Fibroblast of villous mesenchyme (primary cell): ENCODE measurements at places on chromosomes 6 and 20. TPM values are rescaled to one million over a fixed set of nuclear protein-coding genes. Genes with fewer than 3 reads are reported as not detected.

GRCh38 chr6:161445021-161445799, 171.3 kb upstream of the AGPAT4 start:
- DNase-seq, result no peak

DNA sequence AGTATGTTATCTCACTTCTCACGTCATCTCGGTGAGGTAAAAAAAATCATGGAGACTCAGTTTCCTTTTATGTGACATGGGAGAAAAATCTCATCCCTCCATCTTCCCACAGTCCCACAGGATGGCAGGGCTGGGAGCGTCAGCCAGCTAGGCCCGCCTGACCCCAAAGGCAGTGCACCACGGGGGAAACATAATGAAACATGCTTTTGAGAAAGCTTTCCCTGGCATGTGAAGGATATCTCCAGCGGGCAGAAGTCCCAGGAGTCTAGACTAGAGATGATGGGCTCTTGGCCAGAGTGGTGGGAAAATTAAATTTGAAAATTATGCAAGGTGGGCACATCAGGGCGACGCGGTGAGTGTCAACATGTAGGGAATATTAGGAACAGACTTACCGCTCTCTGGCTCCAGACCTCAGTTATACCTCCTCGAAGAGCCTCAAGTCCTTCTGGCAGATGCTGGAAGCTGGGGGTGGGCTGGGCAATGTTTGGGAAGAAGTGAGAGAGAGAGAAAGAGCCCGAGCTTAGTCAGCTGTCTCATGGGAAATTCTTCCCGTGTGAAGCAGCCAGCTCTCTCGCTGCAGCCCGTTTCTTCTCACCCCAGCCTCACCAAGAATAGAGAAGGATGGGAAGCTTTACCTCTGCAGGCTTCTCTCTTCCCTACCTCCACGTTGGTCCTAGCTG, 52.3 kb downstream of the MOCS1 start:
- peak; percentile 78 for DNase-seq

The SRMS gene
- not detected in 2 replicates for total RNA-seq

The AURKA gene
- total RNA-seq, result 22.9 and 57.0 TPM in 2 replicates

DNA sequence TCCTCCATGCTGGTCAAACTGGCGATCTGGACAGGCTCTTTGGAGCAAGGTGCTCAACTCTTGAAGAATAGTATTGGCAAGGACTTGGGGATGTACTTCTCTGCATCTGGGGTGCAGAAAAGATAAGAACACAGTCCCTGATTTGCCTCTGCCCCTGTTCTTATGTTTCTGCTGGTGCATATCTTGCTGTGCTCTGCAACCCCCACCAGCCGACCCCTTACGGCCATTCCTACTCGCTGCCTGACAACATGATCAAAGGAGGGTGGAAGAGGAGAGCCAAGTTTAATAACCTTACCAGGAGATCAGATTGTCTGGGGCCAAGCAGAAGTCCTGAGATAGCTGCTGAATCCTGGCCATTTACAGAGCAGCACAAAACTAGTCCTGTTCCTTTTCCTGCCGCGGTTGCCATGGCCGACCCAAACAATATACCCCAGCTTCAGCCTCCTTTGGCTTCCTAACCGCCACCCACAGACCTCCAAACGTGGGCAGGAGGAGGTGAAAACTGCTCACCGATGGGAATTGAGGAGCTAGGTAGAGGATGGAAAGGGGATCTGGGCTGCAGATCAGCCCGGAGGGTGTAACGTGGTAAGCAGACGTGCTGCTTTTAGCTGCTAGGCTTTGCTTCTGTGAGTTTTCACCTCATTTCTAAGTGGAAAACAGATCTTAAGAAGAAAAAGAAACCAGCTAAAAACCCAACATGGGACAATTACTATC, 60.9 kb downstream of the ATXN1 start:
- DNase-seq, result no peak

GRCh38 chr20:13816757-13817156, 31.9 kb downstream of the NDUFAF5 start:
- no peak for DNase-seq

The RIPPLY2 gene
- not detected in 2 replicates for total RNA-seq

The CTCFL gene
- total RNA-seq, result not detected in 2 replicates

GRCh38 chr6:113610377-113610988, 246.7 kb upstream of the MARCKS start:
- DNase-seq, result no peak

The TSPO2 gene
- total RNA-seq, result not detected in 2 replicates

GRCh38 chr6:140499607-140500006, 1125.2 kb upstream of the CITED2 start:
- no peak for DNase-seq

The PNLDC1 gene
- total RNA-seq, result 0.32 TPM in 1 of 2 replicates, not detected in the other

The LY6G6F gene
- total RNA-seq, result not detected in 2 replicates

The SIGLEC1 gene
- total RNA-seq, result not detected in 2 replicates

DNA sequence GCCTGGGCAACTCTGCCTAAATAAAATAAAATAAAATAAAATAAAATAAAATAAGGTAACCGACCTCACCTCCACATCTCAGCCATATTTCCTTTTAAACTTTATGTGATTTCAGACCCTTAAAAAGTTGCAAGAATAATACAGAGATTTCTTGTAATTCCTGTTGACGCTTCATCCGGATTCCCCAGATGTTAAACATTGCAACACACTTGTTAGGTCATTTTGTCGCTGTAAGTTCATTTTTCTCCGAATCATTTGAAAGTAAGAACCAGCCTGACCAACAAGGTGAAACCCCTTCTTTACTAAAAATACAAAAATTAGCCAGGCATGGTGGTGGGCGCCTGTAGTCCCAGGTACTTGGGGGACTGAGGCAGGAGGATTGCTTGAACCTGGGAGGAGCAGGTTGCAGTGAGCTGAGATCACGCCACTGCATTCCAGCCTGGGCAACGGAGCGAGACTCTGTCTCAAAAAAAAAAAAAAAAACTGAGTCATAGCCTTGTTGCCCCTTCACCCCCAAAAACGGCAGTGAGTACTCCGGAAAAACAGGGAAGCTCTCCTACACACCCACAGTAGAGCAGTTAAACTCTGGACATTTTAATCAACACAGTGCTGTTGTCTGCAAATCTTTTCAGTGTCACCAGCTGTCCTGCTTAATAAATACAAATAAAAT, 5.9 kb downstream of the PYGB start:
- peak; percentile 64 for DNase-seq

The EBF4 gene
- total RNA-seq, result 2.6 and 3.5 TPM in 2 replicates

- peak; percentile 67 for DNase-seq
Observed at GRCh38 chr6:41278699-41279405, 7.6 kb downstream of the TREM1 start.

- DNase-seq, result no peak
Observed at GRCh38 chr6:136890986-136891385, 31.1 kb upstream of the SLC35D3 start.

- no peak for DNase-seq
Observed at GRCh38 chr6:43200541-43200940, 18.5 kb downstream of the CUL9 start.

The MTFR2 gene
- total RNA-seq, result 0.97 and 4.3 TPM in 2 replicates

DNA sequence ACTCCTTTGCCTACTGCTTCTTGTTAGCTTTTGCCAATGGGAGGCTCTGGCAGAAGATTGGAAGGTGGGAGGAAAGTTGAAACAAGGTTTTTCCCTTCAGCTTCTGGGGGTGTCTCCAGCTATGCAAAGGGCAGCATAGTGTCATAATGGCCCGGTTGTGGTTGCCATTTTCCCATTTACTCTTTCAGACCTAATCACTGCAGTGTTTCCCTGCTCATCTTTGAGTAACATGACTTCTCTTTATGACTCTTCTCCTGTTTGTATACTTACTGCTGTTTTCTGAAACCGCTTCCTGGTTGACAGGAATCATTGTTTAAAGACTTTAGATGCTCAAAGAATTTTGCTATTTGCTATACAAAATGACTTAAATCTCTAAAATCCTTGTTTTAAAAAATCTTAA, 19.9 kb downstream of the NRN1 start:
- no peak for DNase-seq

DNA sequence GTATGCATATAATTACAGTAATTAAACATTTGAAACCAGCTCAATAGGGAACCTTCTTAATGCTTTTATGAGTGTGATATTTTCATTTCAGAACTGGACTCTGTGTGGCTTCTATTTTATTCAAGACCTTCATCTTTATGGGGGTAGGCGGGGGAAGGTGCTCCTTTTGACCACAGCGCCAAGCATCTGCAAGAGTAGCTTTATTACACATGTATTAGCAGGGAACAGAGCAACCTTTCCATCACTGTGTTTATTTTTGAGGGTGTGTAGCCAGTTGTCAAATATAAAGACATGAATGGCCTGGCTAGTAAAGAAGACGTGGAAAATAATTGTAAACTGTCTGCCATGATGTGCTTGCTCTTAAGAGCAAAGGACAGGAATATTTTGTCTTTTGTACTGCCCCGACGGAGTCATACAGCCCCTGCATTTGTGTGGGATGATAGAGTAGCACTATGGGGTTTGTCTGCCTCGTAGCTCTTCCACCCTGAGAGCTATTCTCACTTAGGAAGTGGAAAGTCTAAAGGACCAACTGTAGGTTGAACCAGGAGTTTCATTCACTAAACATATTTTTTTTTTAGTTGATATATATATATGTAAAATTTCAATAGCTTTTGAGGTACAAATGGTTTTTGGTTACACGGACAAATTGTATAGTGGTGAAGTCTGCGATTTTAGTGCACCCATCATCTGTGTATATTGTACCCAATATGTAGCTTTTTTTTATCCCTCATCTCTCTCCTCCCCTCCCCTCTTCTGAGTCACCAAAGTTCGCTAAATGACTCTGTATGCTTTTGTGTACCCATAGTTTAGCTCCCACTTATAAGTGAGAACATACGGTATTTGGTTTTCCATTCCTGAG, 91.2 kb downstream of the CARMIL1 start:
- DNase-seq, result no peak

DNA sequence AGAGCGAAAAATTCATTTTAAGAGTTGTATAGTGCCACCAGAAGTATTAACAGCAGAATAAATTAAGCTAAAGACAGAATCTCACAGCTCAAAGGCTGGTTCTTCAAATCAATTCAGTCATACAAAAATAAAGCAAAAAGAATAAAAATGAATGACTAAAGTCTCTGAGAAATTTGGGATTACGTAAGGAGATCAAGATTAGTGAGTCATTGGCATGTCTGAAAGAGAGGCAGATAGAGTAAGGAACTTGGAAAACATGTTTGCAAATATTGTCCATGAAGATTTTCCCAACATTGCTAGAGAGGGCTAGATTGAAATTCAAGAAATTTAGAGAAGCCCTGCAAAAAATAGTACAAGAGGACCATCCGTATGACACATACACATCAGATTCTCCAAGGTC, 1413.9 kb upstream of the ADGRB3 start:
- DNase-seq, result no peak

The MLN gene
- total RNA-seq, result not detected in 2 replicates

DNA sequence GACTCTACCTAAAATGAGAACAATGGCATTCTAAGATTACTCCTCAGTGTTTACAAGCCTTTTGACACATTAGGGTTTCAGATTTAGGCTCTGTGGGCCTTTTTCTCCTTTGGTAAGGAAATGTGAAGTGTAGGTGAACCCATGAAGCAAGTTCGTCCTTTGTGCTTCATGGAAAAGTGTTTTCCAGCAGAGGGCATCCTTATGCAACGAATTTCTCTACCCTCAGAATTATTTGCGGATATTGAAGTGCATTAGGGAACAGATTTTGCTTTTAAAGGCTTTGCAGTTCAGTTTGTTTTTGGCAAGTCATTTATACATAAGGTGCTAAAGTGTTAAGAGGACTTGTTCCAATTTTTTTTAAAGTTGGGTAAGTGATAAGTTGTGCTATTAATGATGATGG, 55.7 kb upstream of the FERMT1 start:
- DNase-seq, result peak; percentile 56

- no peak for DNase-seq
Observed at GRCh38 chr6:111357705-111358104, 125.3 kb downstream of the REV3L start.

DNA sequence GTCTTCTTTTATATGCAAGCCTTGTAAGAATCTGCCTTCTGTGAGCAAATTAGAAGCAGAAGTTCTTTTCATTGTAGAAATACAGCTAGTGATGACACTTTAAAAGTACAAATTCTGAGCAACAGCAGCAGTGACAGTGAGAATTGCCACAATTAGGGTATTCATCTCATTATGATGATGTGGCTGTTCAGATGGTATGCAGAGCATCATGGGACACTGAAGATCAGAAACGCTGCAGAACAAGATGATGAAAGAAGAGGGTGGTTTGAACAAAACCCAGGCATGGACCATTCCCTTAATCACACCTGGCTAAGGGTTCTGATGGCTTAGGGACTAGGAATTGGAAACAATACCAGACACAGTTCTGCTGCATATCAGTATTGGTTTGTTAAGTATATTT, 312.7 kb upstream of the TBX18 start:
- DNase-seq, result no peak

DNA sequence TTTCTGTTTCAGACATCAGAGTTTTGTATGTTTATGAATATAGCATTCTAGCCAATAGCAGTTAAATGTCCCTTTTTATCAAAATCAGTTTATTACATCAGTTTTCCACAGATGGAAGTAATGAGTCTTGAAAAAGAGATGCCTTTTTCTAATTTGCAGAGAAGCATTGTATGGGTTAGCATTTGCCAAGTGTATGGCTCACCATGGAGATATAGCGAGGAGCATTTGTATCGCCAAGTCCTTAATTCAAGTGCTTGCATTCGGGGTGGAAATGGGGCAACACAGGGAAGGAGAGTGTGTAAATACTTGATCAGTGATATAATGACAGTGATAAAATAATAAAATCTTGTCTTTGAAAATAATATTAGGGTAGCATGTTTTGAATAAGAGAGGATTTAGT, 42.9 kb downstream of the TXLNB start:
- no peak for DNase-seq

- peak; percentile 45 for DNase-seq
Observed at GRCh38 chr20:46699651-46700359, 9.6 kb upstream of the SLC2A10 start.

- no peak for DNase-seq
Observed at GRCh38 chr6:37289931-37290330, 32.0 kb upstream of the TMEM217 start.

GRCh38 chr20:51528263-51529027, 14.1 kb downstream of the NFATC2 start:
- no peak for DNase-seq

- DNase-seq, result peak; percentile 79
Observed at GRCh38 chr6:6547110-6547879, 41.2 kb upstream of the LY86 start.

The MCHR2 gene
- total RNA-seq, result not detected in 2 replicates

- DNase-seq, result no peak
Observed at GRCh38 chr20:24682496-24682985, 213.1 kb downstream of the SYNDIG1 start.
